ENCODE measurements at places on chromosomes 3 and 15.

GRCh38 chr3:107664614-107665013, 141.9 kb downstream of the BBX start:
- DNase-seq = no peak

GRCh38 chr15:79874242-79874641, 22.6 kb downstream of the MTHFS start:
- no peak for DNase-seq

DNA sequence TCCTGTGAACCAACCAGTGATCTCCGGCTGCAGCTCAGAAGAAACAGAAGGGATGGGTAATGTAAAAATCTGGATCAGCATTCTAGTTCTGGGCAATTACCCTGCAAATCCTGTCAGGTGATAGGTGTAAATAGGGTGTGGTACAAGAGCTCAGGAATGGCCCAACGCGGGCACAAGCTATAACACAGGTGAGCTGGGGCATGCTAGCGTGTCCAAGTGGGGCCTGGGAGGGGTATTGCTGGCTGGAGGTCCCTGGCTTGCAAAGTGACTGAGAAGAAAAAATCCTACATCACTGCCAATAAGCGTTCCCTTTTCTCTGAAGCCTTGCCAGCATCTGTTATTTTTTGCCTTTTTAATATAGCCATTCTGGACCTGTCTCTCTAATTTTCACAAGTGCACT, 9.7 kb upstream of the CHST2 start:
- DNase-seq = no peak

DNA sequence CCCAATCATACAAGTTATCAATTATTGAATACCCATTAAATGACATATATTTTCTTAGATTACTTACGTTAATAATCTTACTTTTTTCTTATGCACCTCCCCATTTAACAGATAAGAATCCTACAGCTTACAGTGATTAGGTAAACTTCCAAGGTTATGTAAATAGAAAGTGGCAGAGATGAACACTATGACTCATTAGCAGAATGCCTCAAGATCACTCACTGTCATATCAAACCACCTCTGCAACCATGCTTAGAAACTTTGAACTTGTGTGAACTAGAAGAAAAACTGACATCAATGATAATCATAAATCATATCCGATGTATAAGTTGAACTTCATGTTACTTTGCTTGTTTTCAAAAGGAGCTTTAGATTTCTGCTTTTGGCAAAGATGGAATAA, 911.6 kb upstream of the ARPP21 start:
- no peak for DNase-seq

GRCh38 chr15:34886134-34886533, 83.4 kb downstream of the AQR start:
- no peak for DNase-seq

All from omental fat pad (tissue), 4 donors.